ENCODE measurements at places on chromosomes 16 and 17.

GRCh38 chr17:10748531-10749181, 18.8 kb upstream of the TMEM220 start:
- no peak for DNase-seq

DNA sequence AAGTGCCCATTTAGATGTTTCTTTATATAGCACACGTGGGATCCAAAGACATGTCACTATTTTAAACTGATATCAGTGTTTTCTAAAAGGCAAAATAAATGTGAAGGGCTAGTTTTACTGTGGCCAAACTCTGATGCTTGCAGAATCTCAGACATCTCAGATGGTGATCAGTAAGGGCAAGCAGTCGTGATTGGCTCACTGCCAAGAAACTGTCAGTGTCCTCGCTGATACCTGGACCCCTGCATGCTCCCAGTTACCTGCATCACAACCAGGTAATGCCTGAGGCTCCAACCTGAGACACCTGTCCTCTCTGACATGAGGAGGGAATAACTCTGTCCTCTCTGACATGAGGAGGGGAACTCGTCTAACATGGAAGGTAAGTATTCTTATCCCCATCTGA, 114.0 kb downstream of the SPECC1 start:
- no peak for DNase-seq

DNA sequence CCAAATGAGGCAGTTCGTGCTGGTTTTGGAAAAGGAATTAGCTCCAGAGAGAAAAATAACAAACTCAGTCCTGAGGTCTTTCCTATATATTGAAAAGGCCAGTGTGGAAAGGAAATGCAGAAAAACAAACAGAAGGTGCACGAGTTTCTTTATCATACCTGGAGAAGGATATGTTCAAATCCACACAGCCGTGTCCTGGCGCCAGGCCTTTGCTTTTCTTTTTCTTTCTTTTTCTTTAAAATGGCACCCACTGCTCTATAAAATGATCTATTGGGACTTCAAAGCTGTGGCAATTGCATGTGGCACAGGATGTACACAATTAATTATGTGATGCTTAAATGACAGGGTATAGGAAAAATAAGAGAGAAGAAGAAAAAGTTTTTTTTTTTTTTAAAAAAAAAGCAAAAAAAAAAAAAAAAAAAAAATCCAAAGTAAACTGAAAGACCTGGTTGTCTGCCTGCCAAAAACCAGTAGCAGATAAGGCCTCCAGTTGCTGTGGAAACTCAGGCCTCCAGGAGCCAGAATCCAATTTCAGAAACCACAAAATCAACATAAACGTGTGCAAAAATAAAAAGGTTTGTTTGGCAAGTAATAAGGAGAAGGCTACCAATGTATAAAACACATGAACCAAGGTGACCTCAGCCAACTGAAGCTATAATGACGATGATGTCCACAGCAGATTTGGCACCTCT, 957.6 kb upstream of the SOX9 start:
- no peak for DNase-seq

DNA sequence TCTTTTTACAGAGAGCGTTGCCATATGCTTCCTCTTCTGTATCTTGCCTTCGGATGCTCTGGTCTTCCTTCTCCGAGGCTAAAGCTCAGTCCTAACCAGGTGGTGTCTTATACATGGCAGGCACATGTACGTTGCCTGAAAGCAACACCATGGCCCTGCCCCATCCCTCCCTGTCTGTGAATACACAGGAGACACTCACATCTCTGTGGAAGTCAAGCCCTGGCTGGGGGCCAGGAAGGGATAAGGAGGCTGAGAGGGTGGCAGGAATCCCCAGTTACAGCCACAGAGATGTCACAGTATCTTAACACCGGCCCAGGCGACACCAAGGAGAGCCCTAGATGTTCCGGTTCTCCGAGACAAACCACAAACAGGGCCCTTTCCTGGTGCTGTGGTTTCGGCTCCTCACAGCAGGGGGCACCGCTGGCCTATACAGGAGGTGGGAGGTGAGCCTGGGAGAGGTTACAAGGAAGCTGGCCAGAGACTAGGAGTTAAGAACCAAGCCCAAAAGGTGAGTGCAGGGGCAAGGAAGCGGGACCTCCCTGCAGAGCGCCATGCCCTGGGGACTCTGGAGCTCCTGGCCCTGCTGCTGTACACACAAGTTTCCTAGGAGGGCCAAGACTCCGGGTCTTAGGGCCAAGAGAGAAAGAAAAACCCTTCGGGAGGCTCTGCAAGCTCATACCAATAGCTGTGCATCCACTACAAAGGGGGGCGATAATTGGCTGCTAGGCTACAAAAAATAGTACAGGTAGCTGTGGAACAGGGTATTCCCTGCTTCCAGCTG, 41.7 kb downstream of the SRL start:
- peak; percentile 18 for DNase-seq

DNA sequence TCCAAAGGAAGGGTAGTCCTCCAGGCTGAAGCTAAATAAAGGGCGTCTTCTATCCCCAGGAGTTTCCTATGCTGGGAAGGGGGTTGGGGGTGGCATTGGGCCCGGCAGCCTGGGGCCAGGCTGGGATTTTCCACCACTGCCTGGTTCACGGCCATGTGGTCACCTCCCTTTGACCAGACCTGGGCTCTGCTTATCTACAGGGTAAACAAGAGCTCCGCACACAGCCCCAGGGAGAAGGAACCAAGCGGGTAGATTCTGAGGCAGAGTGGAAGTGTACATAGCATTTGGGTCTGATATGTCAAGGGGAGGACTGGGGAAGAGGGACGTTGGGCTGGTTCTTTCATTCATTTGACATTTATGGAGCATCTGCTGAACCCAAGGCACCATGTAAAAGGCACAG, 27.2 kb upstream of the TMEM220 start:
- DNase-seq = no peak

DNA sequence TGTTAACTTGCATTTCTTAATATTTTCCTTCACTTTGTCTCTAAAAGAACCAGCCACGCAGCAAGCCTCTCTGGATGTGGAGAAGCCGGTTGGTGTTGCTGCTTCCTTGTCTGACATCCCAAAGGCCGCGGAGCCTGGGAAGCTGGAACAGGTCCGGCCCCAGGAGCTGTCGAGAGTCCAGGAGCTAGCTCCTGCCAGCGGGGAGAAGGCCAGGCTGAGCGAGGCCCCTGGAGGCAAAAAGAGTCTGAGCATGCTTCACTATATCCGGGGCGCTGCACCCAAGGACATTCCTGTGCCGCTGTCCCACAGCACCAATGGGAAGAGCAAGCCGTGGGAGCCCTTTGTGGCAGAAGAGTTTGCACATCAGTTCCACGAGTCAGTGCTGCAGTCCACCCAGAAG, 22.8 kb downstream of the GINS2 start:
- no peak for DNase-seq

DNA sequence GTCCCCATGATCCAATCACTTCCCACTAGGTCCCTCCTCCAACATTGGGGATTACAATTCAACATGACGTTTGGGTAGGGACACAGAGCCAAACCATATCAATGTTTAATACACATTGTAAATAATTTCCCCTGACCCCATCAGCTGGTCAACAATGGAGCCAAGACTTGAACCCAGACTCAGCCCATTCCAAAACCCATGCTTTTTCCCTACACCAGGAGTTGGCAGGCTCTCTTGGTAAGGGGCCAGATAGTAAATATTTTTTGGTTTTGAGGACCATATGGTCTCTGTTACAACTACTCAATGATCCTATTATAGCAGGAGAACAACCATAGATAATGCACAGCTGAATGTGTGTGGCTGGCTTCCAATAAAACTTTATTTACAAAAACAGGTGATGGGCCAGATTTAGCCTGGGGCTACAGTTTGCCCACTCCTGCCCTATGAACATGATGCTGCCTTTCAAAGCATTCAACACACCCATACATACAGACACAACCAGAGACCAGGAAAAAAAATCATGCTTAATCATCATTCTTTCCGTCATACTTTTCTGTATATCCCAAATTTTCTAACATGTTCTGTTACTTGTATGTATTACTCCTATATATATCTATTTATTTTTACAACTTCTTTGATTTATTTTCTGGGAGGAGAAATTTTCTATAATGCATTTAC, 22.1 kb upstream of the MSI2 start:
- DNase-seq = no peak

GRCh38 chr17:4733073-4733531, 1.9 kb downstream of the MED11 start:
- DNase-seq = no peak

GRCh38 chr16:54489225-54490111, 202.9 kb upstream of the IRX3 start:
- no peak for DNase-seq

- DNase-seq = no peak
Measured at GRCh38 chr16:88393034-88393433, 10.3 kb downstream of the ZNF469 start.

DNA sequence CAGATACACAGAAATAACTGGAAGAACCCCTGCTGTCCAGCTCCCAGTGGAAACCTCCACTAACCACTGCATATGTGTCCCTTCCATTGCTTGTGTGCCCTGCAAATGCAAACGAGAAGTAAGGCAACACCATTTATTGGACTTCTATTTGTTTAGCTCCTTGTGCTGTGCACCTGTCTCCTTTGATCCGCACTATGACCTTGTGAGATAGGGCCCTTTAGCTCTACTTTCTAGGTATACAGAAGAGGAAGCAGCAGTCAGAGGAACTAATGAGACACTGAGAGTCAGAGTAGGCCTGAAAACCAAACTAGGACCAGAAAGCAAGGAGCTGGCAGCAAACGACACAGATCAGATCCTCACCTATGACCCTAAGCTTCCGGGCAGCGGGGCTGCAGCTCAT, 22.4 kb downstream of the SOX9 start:
- DNase-seq = no peak

- DNase-seq = no peak
Measured at GRCh38 chr17:28500712-28501379, 5.3 kb upstream of the FOXN1 start.

- no peak for DNase-seq
Measured at GRCh38 chr17:62692721-62693431, 65.4 kb downstream of the MRC2 start.

GRCh38 chr17:83113792-83114191, 34.4 kb downstream of the METRNL start:
- no peak for DNase-seq

GRCh38 chr16:4486126-4486893, 10.1 kb downstream of the HMOX2 start:
- no peak for DNase-seq
